GM10248 (cell line): ENCODE measurements at places on chromosomes 3 and 15.

DNA sequence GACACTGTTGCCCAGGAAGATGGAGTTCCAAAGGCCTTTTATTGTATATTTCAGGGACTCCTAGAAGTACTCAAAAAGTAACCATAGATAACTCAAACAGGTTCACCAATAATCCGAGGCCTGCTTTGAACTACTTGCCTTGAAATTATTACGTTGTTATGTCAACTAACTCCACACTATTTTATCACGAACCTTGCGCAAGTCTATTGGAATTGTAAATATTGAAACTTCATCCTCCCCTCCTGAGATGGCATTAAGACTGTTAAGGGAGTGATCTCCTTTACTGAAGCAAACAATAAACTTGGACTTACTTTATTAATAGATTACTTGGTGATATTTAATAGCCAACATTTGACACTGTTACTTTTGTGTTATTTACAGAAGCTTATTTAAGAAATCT lies 199.6 kb upstream of the GADL1 start:
- no peak for DNase-seq

DNA sequence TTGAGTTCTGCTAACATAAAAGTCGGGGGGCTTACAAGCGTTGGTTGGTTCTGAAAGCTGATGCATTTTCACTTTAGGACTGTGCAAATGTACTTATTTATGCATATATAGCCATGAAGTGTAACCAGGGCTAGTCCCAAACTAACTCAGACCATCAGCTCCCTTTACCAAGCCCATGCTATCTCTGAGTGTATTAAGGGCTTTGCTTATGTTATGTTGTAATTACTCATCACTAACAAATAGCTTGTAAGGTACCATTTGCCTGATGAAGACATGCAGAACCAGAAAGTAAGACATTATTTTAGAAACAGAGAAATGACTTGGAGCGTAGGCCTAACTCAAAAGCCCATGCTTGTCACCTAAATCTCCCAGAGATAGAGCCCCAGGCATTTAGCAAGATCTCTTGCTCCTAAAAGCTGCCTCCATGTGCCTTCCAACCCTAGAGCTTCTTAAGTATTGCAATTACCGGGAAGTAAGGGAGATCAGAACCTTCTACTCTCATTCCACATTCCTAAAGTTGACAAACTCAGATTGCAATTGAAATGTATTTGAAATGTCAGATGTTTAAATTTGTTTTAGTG lies 362.9 kb upstream of the RBMS3 start:
- DNase-seq, result no peak

- no peak for DNase-seq
Measured at GRCh38 chr15:63538876-63539275, 34.5 kb downstream of the USP3 start.

DNA sequence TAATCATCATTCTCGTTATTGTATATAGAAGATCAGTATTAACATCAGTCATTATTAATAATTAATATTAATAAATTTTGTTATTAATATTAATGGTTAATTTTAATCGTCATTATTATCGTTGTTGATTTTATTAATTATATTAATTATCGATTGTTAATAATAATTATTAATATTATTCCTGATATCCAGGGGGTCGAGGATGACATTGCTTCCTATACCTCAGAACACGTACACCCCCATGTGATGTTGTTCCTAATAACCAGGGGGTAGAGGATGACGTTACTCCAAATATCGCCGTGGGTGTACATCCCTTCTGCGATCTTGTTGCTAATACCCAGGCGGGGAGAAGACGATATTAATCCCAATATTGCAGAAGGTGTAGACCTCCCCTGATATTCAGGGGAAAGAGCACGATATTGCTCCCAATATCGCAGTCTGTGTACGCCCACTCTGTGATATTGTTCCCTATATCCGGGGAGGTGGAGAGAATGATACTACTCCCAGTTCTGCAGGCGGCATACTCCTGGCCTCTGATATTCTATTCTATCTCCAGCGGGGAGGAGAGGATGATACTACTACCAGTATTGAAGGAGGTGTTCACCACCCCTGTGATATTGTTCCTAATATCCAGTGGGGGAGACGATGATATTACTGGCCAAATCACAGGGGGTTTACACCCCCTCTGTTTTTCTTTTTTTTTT lies 22.3 kb upstream of the BMF start:
- DNase-seq, result no peak

DNA sequence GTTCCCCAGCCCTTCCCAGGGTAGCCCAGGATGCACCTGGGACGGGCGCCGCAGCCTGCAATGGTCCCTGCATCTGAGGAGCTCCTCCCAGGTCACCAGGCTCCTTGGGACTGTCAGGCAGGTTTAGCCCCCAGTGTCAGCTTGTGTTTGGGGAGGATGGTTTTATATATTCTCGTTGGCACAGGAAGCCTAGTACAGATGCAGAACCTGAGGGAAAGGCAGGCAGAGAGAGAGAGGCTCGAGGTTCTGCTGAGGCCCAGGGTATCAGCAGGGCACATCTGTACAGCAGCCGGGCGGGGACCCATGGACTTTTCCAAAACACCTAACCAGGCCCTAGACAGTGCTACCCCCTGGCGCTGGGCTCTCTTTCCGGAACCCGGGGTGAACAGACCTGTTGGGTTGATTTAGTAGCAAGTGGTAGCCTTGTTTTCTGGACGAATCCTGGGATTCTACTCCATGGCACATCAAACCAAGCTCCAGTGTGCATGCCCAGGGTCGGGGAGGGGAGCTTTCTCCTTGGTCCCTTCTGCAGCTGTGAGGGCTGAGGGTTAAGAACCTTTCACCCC lies 8.6 kb downstream of the PAK6 start:
- DNase-seq, result no peak
